Left lung (tissue), 14 donors: ENCODE measurements at places on chromosomes 4 and X. TPM values are rescaled to one million over a fixed set of nuclear protein-coding genes. Genes with fewer than 3 reads are reported as not detected.
A peak's percentile ranks its signal among the peaks of the same experiment; 100 is the strongest.

- no peak overlapping the region for H3K27ac ChIP-seq
- H3K36me3 ChIP-seq = no peaks in the 10 kb centered on the region
- H3K4me1 ChIP-seq = peaks cover 24% of the 10 kb centered on the region
Measured at GRCh38 chr4:133152330-133152821, 3.3 kb downstream of the PCDH10 start.

GRCh38 chrX:39953879-39954278 is 143.9 kb downstream of the BCOR start:
- H3K27ac ChIP-seq = peak overlapping the region; percentile 8
- no peaks in the 10 kb centered on the region for H3K4me1 ChIP-seq
- H3K27me3 ChIP-seq = no peaks in the 10 kb centered on the region
- no peaks in the 10 kb centered on the region for H3K36me3 ChIP-seq
- H3K4me3 ChIP-seq = no peak overlapping the region

Gene SLC6A14
- total RNA-seq = 68.6 TPM

- H3K4me1 ChIP-seq = no peaks in the 10 kb centered on the region
- H3K4me3 ChIP-seq = no peak overlapping the region
- DNase-seq = no peak
- no peaks in the 10 kb centered on the region for H3K36me3 ChIP-seq
Measured at GRCh38 chr4:158331863-158332262, 121.6 kb downstream of the TMEM144 start.

Gene DKK2
- 20.2 TPM for total RNA-seq

DNA sequence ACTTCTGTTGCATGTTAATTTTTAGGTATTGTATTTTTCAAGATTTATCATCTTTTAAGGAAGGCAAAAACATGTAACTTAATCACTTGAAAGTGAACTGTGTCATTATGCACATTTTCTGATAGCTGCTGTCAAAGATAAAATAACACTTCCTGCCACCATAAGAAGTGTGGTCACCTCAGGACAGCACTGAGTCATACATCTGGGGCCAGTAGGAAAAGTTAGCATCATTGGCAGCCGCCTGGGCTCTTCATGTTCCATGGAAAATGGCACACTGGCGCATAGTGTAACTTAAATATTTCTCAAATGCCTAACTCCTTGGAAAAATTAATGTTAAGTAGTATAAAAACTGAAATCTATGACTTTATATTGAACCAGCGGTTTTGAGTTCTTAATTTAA is 24.2 kb downstream of the CNKSR2 start:
- H3K36me3 ChIP-seq = no peaks in the 10 kb centered on the region
- H3K4me3 ChIP-seq = no peak overlapping the region
- no peaks in the 10 kb centered on the region for H3K27me3 ChIP-seq
- no peaks in the 10 kb centered on the region for H3K4me1 ChIP-seq

DNA sequence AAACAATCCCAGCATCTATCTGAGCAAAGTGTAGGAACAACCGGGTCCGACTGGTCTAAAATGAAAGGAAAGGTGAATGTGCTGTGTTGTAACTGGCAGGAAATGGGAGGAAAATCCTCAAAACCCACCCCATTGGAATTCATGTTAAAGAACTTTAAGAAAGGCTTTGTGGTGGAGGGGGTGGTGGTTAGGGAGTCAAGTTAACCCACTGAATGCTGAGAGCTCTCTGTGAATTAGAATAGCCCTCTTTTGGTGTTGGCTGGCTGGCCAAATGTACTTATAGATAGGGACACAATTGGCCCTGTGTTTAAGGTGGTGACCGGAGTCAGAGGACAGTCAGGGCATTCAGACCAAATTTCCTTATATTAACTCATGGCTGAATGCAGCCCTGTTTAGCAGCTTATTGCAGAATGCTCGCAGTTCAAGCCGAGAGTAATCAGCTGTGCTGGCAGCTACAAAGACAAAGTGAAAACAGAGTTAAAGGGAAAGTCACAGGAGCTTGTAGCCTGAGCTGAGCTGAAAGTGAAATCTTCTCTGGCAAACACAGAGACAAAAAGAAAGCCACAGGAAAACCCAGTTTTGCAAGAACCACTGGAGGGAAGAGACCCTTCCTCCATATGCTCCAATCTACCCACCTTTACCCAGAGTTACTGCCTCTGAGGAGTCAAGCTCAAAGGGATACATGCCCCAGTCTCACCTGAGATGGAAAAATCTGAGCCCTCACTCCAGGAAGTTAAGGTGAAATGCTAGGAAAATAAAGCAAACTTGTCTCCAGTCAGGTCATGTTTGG is 38.5 kb upstream of the UGT2B7 start:
- H3K36me3 ChIP-seq = no peaks in the 10 kb centered on the region
- no peak overlapping the region for H3K27ac ChIP-seq

Gene GAB3
- 6.6 TPM for total RNA-seq

- H3K4me1 ChIP-seq = peaks cover 2% of the 10 kb centered on the region
- H3K4me3 ChIP-seq = no peak overlapping the region
- H3K27ac ChIP-seq = no peak overlapping the region
- H3K27me3 ChIP-seq = no peaks in the 10 kb centered on the region
- no peak for DNase-seq
Measured at GRCh38 chr4:85556283-85556682, 81.3 kb downstream of the ARHGAP24 start.

Gene ITM2A
- total RNA-seq = 33.6 TPM

DNA sequence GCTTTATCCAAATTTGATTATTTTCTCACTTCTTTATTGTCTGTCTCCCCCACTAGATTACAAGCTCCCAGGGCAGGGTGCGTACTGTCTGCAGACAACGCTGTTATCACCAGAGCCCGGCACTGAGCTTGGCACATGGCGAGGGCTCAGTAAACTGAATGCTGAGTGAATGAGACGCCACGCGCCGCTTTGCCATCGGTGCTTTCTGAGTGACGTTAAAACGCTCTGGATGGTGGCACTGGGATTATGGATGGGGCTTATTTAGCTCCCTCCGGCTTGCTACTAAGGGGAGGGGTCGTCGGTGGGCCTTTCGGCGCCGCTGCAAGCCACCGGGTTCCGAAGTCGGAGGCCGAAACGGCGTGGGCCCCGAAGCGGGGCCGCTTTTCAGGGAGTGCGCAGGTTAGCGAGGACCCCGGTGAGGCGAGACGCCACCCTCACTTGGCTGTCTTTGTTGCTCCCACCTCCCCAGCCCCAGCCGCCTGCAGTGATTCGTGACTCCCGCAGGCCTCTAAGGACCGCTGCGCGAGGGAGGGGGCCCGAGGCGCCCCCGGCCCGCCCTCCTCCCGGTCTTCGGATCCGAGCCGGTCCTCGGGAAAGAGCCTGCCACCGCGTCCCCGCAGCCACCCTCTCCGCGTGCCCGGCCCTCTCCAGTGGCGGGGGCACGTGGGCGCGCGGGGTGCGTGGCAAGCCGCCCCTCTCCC is 569 bp upstream of the FHL1 start:
- peak overlapping the region; percentile 61 for H3K27ac ChIP-seq
- peak overlapping the region; percentile 33 for H3K4me3 ChIP-seq
- H3K27me3 ChIP-seq = peaks cover 8% of the 10 kb centered on the region

GRCh38 chr4:150973626-150974251 is 41.3 kb downstream of the LRBA start:
- H3K4me1 ChIP-seq = peaks cover 5% of the 10 kb centered on the region
- H3K27ac ChIP-seq = no peak overlapping the region
- no peaks in the 10 kb centered on the region for H3K36me3 ChIP-seq
- H3K4me3 ChIP-seq = no peak overlapping the region

Gene HPGDS
- 4.8 TPM for total RNA-seq

Gene CT55
- total RNA-seq = not detected

DNA sequence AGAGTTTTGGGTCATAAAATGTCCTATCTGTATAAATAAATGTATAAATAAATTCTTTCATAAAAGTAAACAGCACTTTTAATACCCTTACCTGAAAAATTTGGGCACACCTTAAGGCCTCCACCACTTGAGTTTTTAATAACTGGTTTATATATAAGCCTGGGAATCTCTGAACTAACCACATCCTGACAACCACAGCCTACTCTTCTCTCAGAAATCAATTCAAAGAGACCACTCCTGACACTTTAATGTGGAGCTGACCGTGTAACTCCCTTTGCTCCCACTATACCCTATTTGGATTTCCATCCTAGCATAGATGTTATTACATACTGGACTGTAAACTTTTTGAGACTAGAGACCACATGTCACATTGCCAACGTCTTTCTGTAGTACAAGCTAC is 3.5 kb downstream of the FBXL5 start:
- H3K27ac ChIP-seq = peak overlapping the region; percentile 100
- no peak for DNase-seq
- H3K4me3 ChIP-seq = peak overlapping the region; percentile 0
- H3K36me3 ChIP-seq = peaks cover 4% of the 10 kb centered on the region

Gene CCDC110
- total RNA-seq = 2.1 TPM

Gene FGFRL1
- 23.5 TPM for total RNA-seq

Gene CT45A3
- not detected for total RNA-seq

GRCh38 chrX:134148172-134148692 is 88.8 kb upstream of the CCDC160 start:
- no peaks in the 10 kb centered on the region for H3K36me3 ChIP-seq
- H3K4me3 ChIP-seq = no peak overlapping the region
- no peaks in the 10 kb centered on the region for H3K4me1 ChIP-seq
- no peaks in the 10 kb centered on the region for H3K27me3 ChIP-seq

- no peak overlapping the region for H3K27ac ChIP-seq
- H3K36me3 ChIP-seq = no peaks in the 10 kb centered on the region
- H3K27me3 ChIP-seq = no peaks in the 10 kb centered on the region
- no peaks in the 10 kb centered on the region for H3K4me1 ChIP-seq
- H3K4me3 ChIP-seq = no peak overlapping the region
Measured at GRCh38 chrX:104136241-104137019, 20.4 kb downstream of the SLC25A53 start.

DNA sequence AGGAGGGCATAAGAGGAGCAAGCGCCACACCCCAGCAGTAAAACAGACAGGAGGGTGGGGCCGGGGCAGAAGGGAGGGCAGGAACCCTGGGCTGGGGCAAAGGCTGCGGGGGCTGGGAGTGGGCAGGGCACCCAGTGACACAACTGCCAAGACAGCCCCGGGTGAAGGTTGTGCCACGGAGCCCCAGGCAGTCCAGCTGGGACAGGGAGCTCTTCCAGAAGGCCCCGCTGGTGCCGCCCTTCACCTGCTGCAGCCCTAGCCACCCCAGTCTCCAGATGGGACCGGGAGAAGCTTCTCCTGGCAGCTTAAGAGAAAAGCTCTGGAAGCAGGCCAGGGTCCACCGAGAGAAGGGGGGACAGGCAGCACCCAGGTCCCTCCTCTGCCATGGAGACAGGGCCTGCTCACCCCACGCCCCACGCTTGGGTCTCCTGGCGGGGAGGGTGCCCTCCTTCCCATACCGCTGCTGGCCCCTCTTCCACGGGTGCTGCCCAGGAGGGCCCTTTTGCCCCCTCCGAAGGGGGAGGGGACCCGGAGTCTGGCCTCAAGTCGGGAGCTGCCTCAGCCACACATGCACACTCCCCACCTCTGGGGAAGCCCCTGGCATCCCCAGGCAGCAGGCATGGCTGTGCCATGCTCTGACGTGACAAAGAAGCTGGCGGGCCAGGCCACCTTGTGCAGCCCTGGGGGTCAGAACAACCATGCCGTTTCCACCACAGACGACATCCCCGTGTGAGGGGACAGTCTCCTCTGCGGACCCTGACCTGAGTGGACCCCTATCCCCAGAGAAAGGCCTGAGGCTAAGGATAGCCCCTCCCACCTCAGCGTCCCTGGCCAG is 1.5 kb downstream of the DGKQ start:
- peaks cover 12% of the 10 kb centered on the region for H3K4me1 ChIP-seq
- H3K27ac ChIP-seq = no peak overlapping the region
- no peaks in the 10 kb centered on the region for H3K36me3 ChIP-seq
- DNase-seq = no peak

Gene TMPRSS11D
- not detected for total RNA-seq

Gene BGN
- 200 TPM for total RNA-seq

- no peaks in the 10 kb centered on the region for H3K27me3 ChIP-seq
- no peak overlapping the region for H3K27ac ChIP-seq
- DNase-seq = no peak
- H3K4me1 ChIP-seq = no peaks in the 10 kb centered on the region
- H3K36me3 ChIP-seq = no peaks in the 10 kb centered on the region
- H3K4me3 ChIP-seq = no peak overlapping the region
Measured at GRCh38 chrX:68940601-68941000, 111.8 kb downstream of the EFNB1 start.

DNA sequence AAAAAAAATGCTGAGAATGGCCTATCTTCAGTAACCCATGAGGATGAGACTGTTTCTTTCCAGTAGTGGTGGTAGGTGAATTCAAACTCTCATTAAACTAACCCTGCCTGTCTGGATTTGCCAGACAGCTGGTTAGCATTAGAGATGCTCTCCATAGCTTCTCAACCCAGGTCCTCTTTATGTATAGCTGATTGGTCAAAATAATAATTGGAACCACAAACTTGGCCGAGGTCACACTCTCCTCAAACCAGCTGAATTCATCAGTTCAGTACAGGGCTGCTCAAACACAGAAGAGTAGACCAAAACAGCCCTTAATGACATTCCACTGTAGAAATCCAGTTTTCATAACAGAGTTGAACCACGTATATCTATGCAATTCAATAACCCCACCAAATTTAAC is 85.3 kb downstream of the HCCS start:
- no peaks in the 10 kb centered on the region for H3K27me3 ChIP-seq
- no peaks in the 10 kb centered on the region for H3K4me1 ChIP-seq
- no peak overlapping the region for H3K27ac ChIP-seq
- H3K36me3 ChIP-seq = no peaks in the 10 kb centered on the region
- no peak overlapping the region for H3K4me3 ChIP-seq

Gene NR0B1
- not detected for total RNA-seq

Gene JCHAIN
- 92.6 TPM for total RNA-seq

- H3K4me1 ChIP-seq = peaks cover 7% of the 10 kb centered on the region
- H3K27ac ChIP-seq = no peak overlapping the region
- no peaks in the 10 kb centered on the region for H3K36me3 ChIP-seq
- peaks cover 8% of the 10 kb centered on the region for H3K27me3 ChIP-seq
Measured at GRCh38 chr4:140750470-140750869, 5.7 kb downstream of the TBC1D9 start.

- H3K4me3 ChIP-seq = no peak overlapping the region
- no peak for DNase-seq
- H3K4me1 ChIP-seq = no peaks in the 10 kb centered on the region
- H3K27ac ChIP-seq = no peak overlapping the region
- H3K36me3 ChIP-seq = no peaks in the 10 kb centered on the region
Measured at GRCh38 chr4:163806653-163807052, 312.2 kb downstream of the TMA16 start.

DNA sequence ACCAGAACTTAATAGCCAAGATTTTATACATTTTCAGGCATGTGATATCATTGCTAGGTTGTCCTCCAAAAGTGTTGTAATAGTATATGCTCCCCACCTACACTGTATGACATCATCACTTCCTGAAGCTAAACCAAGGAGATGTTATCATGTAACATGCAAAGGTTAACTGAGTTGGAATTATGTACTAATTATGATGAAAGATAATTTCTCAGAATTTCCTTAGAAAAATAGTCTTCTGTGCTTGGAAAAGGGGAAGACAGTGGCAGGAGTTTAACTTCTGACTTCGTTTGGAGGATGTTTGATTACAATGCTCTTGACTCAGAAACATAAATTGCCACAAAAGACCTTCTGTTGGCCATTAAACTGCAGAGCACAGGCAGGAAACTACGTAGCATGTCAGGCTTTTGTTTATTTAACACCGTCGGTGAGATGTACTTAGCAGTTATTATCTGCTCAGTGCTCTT is 83.6 kb upstream of the GUCY1A1 start:
- no peak for DNase-seq
- no peak overlapping the region for H3K4me3 ChIP-seq
- H3K4me1 ChIP-seq = no peaks in the 10 kb centered on the region
- no peak overlapping the region for H3K27ac ChIP-seq
- no peaks in the 10 kb centered on the region for H3K36me3 ChIP-seq

Gene SLC10A6
- 0.76 TPM for total RNA-seq

Gene GC
- total RNA-seq = not detected
